ENCODE measurements at places on chromosomes 7 and 10.
A peak's percentile ranks its signal among the peaks of the same experiment; 100 is the strongest.

DNA sequence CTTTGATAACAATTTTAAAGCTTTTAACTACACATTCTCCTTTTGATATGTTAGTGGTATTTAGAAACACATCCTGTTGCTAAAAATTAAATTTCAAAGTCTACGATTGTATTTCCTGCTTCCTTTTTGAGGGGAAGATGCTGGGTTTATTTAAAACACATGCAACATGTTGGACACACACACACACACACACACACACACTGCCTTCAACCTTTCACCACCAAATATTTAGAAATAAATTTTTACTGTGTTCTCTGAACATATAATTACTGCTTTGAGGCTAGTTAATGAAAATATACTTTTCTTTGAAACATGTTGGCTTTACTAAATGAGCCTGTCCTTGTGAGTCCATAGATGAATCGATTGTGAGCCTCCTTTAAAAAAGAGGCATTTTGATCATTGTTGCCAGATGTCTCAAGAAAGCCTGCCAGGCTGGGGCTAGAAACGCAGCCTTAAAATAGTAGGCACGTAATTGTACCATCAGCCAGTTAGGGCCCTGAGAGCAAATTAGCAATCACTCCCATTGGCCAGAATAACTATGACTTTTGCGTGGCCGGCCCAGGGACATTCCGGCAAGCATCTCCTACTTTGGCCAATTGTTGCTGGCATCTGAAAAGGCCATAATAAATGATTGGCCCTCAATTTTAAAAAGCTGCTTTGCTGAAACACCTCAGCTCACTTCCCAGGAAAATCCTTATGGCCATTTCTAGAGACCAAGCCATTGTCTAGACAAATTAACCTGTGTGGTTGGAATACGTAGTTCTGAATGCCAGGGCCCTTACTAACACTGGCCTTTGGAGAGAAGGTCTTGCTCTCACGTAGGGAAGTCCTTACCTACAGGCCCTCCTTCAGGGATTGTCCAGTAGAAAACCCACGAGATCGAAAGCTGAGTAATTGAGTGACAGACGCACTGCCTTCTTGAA lies 9.9 kb upstream of the TEX36 start:
- no peak for DNase-seq

DNA sequence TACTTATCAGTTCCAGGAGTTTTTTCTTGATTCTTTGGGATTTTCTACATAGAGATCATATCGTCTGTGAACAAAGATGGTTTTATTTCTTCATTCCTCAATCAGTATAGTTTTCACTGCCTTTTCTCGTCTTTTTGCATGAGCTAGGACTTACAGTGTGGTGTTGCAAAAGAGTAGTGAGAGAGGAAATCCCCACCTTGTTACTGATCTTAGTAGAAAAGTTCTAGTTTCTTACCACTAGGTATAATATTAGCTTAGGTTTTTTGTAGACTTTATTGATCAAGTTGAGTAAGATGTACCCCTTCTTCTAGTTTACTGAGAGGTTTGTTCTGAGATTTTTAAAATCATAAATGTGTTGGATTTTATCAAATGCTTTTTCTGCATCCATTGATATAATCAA lies 123.3 kb downstream of the TMEM26 start:
- no peak for DNase-seq

- no peak for DNase-seq
Observed at GRCh38 chr7:22200777-22201176, 156.2 kb downstream of the RAPGEF5 start.

DNA sequence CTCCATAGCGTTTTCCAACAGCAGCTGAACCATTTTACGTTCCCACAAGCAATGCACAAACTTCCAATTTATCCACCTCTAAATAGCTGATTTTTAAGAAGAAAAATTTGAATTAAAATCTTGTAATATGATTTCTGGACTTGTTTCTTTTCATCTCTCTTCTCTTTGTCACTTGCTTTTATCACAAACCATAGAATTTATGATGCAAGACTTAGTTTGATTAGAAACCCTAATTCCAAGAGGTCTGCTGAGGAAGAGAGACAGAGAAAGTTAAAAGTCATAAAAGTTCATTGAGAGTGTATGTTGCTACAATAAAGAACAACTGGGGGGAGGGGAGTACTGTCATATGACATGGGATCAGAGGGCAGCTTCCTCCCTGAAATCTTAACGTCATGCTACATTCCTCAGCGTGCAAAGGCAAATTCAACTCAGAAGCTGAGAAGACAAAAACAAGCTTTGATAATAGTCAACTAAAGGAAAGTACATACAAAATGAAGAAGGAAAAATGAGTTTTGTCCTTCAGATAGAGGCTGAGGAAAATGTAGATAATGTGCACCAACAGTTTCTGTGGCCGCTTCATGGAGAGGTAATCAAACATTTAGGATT lies 18.4 kb upstream of the CUBN start:
- DNase-seq: peak; percentile 11

- no peak for DNase-seq
Observed at GRCh38 chr10:27683226-27683625, 62.4 kb downstream of the MKX start.

- no peak for DNase-seq
Observed at GRCh38 chr7:83984076-83984475, 210.5 kb downstream of the SEMA3A start.

DNA sequence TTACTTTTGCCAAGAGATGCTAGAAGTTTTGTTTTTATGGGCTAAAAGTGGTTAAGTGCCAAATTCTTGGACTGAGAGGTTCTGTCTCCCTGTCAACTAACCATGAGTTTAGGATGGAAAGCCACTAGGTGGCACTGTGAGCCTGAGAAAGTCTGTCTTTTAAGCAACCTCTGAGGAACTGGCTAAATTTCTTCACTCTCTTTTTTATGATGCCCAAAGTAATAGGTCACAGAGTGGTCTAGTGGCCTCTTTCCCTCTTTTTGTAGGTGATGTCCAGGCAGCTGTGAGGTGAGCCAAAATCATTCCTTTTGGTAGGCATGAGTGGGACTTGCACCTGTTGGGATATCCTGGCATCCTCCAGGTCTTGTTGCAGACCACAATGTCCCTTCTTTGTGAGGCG lies 56.8 kb downstream of the SND1 start:
- peak; percentile 32 for DNase-seq

GRCh38 chr7:31815796-31816195 lies 128.8 kb downstream of the PPP1R17 start:
- no peak for DNase-seq

DNA sequence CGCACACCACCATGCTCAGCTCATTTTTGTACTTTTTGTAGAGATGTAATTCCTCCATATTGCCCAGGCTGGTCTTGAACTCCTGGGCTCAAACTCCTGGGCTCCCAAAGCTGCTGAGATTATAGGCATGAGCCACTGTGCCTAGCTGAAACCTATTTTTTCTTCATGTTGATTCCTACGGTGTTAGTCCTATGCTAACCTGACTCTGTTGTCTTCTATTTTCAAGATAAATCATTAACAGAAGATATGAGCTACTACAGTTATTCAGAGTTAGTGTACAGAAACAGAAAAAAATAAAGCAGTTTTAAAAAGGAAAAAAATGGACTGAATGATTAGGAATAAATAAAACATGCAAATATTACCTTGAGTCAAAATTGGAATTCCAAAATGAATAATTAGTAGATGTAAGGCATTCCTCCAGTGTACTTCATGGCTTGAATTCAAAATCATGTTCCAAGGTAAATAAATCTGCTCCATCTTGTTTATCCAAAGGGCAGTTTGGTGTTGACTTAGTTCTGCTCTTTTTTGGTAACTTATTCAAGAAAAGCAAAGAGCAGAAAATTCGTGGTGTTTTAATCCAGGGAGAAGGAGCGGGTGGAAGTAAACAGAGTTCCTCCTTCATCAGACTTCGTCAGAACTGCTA lies 185.8 kb downstream of the CACNB2 start:
- DNase-seq: no peak

DNA sequence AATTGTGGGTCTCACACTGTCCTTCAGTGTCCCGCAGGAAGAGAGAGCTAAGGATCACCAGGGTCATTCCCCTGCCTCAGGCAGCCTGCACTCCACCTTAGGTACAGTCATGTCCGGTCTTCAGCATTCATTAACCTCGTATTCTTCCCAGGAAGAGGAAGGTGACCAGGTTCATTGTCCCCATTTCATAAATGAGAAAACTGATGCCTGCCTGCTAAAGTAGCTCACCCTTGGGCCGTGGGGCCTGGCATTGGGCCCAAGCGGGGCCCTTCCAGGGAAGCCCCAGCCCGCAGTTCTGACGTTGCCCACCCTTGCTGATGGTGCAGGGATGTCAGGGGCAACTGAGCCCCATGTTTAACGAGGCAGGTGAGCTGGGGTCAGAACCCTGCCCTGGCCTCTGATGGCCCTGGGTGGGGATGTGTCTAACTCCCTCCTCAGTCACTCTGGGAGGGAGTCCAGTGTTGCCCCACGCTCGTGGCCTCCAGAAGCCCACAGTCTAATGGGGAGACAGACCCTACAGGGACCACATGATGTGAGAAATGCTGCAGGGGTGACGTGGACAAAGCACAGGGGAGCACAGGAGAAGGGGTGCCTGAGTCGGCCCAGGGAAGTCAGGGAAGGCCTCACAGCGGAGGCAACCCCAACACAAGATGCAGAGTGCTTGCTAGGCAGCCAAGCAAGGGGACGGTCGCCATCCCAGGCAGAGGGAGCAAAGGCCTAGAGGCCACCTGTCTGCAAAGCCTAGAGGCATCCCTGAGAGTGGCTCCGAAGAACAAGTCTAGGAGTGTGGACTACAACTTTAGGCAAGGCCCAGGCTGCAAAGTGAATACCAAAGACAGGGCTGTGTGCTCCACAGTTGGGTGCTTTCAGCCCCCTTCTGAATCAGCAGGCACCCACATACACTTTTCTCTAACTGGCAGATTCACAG lies 25.1 kb downstream of the DDIT4 start:
- DNase-seq: no peak

- no peak for DNase-seq
Observed at GRCh38 chr7:103762065-103762760, 227.2 kb downstream of the RELN start.

GRCh38 chr7:48933549-48934085 lies 9.3 kb downstream of the CDC14C start:
- no peak for DNase-seq

DNA sequence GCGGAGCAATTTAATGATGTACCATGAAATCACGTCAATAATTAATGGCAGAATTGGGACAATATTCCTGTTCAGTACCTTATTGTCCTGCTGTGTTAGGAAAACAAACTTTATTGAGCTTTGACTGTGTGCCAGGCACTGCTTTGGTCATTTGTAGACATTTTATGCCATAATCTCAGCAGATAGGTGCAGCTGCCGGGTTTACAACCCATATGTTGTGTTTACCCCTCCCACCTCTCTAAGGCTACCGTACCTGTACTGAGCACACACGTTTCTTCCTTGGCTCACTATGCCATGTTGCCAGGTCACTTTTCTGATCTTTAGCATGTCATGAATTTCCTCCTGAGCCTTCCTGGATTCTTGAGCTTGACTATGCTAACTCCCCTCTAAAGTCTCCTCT lies 422.2 kb downstream of the PHTF2 start:
- no peak for DNase-seq

DNA sequence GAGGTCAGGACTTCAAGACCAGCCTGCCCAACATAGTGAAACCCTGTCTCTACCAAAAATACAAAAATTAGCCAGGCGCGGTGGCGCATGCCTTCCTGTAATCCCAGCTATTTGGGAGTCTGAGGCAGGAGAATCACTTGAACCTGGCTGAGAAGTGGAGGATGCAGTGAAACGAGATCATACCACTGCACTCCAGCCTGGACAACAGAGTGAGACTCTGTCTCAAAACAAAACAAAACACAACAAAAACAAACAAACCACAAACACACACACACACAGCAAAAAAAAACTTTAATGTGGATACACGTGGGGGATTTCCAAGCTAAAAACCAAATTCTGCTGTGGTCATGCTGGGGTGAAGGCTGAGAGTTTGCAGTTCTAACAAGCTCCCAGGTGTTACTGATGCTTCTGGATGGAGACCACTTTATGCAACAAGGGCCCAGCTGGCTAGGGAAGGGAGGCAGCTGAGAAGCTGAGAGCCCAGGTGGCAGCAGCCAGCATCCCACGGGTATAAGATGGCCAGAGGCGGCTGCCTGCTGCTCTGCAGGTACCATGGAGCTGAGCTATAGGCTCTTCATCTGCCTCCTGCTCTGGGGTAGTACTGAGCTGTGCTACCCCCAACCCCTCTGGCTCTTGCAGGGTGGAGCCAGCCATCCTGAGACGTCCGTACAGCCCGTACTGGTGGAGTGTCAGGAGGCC lies at the start of gene ZP3:
TSS of gene ZP3 (plus strand) at position 538 of the 699 bp plus-strand sequence. CDS start at position 553, 15 bp downstream.
- DNase-seq: no peak

DNA sequence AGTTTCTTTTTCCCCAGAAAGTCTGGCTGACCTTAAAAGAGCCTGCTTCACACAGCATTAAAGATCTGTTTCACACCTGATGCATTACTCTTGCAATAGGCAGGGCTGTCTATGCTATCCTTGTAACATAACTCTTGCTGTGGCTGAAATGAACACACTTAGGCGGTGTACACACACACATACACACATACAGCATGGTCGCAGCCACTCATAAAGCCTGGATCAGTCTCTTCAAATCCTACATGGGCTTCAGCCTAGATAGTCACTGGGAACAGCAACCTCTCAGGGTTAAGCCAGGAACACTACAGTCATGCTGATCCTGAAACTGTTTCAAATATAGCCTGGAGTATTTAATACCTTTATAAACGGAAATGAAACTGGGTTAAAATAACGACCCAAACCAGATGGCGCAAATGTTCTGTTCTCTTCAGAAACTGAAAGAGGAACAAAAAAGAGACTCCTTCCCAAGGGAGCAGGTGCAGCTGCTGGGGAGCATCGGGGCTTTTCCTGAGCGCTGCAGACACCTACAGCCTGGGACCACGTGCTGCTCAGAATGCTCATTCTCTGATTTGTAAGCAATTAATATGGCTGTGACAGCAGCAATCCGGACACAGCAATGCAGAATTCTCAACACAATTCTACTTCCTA lies 61.0 kb upstream of the SFMBT2 start:
- DNase-seq: no peak

- DNase-seq: no peak
Observed at GRCh38 chr7:1696671-1697498, 26.8 kb downstream of the ELFN1 start.

DNA sequence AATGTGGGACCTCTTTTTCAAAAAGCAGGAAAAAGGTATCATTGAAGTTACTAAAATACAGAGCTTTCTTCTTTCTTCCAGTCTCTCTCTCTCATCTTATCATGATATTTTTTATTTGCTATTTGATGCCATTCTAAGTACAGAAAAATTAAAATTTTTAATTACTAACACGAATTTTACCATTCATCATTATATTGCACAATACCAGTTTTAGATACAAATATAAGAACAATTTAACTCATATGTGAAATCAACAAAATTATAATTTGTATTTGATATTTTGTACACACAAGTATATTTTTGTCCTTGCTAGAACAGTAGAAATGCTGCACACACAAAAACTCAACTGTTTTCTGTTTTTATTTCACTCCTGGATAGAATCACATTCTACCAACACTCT lies 112.2 kb downstream of the OAT start:
- no peak for DNase-seq

DNA sequence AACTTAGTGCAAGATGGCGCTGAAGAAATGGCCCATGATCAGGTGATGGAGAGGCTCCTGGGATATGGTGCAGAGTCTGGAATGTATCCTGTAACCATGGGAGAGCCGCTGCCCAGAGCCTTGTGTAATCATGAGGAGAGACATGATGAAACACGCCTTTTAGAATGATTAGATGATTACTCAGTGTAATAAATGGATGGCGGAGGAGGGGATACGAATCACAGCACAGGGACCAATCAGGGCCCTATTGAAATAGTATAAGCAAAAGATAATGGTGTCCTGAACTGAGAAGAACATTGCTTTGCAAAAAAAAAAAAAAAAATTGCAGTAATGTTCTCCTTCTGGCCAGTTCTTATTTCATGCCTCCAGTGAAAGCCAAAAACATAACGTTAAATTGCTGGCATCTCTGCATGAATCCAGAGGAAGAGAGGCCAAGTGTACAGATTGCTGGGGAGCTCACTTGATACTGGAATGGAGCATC lies 668.5 kb upstream of the AUTS2 start:
- DNase-seq: no peak

Data from thymus (tissue), 14 donors.